ENCODE measurements at places on chromosomes 2 and 18. TPM values are rescaled to one million over a fixed set of nuclear protein-coding genes. Genes with fewer than 3 reads are reported as not detected.

GRCh38 chr18:48946329-48946835, 4.4 kb downstream of the SMAD7 start:
- DNase-seq: no peak

DNA sequence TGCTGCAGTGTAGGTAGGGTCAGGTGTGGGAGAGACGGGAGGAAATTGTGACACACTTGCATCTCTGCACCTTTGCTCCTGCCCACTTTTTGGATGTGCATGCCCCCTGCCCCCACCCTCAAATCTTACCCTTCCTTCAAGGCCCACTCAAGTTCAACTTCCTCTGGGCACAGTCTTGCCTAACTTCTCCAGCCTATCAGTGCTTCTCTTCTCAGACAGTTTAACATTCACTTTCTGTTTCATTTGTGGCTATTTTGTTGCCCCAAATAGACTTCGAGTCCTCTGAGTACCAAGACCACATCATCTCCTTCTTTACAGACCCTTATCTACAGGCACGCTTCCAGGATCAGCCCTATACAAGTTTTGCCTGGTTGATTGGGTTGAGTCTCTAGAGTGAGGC, 2.7 kb downstream of the ST8SIA5 start:
- no peak for DNase-seq

DNA sequence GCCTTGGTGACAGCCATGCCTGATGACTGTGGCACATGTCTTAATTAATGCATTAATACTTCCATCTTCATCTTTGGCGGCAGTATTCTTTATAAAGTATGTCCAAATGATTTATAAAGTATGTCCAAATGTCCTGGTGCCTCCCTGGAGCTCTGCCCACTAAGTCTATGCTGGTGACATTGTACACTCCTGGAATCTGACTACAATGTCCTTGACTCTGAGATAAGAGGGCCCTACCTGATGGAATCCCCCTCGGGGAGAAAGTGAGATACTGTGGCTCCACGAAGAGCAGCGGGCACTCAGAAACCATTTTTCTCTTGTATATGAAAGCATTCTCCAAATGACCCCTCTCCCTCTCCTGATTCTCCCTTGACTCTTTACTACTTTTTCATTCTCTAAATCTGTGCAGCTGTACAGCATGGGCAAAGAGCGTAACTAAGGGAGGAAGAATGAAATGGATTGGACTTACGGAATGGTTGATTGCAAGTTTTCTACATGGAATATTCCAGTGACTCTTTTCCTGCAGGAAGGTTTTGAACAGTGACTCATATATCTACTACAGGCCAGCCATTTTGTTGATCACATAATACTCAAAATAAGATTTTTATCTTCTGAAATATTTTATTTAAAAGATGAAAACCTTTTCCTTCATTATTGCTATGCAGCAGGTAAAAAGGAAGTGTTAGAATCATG, 17.3 kb downstream of the RAB12 start:
- DNase-seq: peak; percentile 41

GRCh38 chr18:6341709-6342108, 73.0 kb downstream of the L3MBTL4 start:
- DNase-seq: no peak

- no peak for DNase-seq
Measured at GRCh38 chr2:69452687-69453086, 15.5 kb upstream of the NFU1 start.

GRCh38 chr2:101559551-101559950, 84.6 kb upstream of the RFX8 start:
- peak; percentile 69 for DNase-seq

GRCh38 chr2:208361077-208361441, 45.5 kb upstream of the PTH2R start:
- no peak for DNase-seq

- DNase-seq: no peak
Measured at GRCh38 chr2:122366969-122367645, 611.7 kb downstream of the TSN start.

DNA sequence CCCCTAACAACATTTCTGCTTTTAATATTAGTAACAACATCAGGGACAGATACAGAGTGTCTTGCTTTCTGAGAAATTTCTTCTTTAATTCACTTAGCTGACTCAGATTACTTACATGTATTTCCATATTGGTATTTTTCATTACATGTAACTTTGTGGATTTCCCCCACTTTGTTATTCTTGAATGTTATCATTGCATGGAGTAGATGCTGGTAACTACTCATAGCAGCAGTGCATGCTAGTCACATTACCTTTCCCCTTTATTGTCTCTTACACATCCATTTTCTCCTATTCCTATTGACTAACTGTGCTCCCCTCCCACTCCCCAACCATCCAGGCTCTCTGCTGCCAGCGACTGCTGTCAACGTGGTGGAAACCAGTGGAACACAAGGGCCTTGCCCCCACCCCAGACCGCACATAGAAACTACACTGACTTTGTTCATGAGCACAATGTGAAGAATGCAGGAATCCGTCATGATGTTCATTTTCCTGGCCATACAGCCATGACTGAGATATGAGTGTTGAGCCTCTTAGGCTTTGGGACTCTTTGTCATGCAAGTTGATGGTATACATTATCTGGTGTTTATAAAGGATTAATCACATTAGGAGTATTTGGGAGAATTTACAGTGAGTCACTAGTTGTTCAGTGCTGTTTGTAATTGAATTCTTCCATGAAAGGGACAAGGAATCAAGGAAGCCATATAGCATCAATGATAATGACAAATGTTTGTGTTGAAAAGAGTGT, 91.0 kb downstream of the EPB41L5 start:
- DNase-seq: no peak

- DNase-seq: no peak
Measured at GRCh38 chr2:218010984-218011652, 8.3 kb upstream of the TNS1 start.

- no peak for DNase-seq
Measured at GRCh38 chr2:1995987-1996386, 251.7 kb upstream of the PXDN start.

DNA sequence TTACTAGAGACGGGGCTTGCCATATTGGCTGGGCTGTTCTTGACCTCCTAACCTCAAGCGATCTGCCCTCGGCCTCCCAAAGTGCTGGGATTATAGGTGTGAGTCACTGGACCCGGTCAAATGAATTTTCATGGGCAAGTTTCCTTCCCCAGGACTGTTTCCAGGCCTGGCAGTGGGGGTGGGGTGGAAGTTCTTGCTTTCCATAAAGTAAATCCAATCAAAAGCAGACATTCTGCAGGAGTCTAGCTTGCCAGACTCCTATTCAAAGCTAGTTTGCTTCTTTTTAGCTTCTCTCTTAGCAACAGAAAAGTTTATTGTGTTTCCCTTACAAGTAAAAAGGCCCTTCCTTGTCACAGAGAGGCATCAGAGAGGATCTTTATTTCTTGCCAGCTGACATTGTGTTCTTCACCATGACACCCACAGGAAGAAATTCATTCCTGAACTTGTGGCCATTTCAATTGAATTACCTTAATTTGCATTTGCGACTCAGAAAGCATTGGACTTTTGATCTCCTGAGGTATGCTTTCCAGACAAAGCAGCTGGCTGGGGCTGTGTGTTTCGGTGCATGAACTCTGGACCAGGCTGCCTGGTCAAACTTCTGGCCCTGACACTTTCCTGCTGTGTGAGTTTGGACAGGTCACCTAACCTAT, 37.9 kb downstream of the LYPD1 start:
- DNase-seq: no peak

GRCh38 chr2:236844711-236845110, 241.0 kb upstream of the COPS8 start:
- DNase-seq: no peak

- DNase-seq: no peak
Measured at GRCh38 chr2:17664534-17664933, 89.1 kb downstream of the SMC6 start.

DNA sequence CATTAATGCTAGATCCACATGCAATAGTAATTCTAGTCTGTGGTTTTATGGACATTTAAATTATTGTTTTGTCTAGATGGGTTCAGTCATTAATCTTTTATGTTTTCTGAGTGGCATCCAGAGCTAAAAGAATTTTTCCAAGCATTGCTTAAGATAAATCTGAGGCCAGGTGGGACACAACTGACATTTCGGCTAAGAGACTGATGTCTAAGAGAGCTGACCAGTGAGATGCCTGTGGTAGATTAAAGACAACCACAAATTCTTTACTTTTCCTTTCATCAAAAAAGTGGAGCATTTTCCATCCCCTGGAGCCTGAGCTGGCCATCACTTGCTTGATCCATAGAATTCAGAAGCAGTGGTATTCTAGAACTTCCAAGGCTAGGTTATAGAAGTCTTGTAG, 182.2 kb downstream of the NRP2 start:
- DNase-seq: no peak

GRCh38 chr2:173264603-173265366, 89.9 kb upstream of the CDCA7 start:
- DNase-seq: no peak

DNA sequence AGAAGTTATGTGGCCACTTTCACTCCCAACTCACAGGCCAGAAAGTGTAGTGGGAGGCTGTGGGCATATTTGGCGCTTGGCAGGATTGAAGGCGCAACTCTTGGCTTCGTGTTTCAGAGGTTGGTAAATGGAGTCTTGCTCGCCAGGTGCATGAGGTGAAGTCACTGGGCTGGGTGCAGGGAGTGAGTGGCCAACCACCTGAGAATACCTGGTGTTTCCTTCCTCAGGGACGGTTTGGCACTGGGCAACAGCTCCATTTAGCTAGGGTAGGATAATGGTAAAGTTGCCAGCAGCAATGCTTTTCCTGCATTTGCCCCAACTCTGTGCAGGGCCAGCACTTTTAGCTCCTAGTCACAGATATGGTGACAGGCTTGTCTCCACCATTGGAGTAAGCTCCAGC, 115.9 kb downstream of the AGAP1 start:
- no peak for DNase-seq

- no peak for DNase-seq
Measured at GRCh38 chr2:120883607-120884440, 148.2 kb downstream of the GLI2 start.

- no peak for DNase-seq
Measured at GRCh38 chr2:157363612-157364101, 38.0 kb upstream of the ERMN start.

DNA sequence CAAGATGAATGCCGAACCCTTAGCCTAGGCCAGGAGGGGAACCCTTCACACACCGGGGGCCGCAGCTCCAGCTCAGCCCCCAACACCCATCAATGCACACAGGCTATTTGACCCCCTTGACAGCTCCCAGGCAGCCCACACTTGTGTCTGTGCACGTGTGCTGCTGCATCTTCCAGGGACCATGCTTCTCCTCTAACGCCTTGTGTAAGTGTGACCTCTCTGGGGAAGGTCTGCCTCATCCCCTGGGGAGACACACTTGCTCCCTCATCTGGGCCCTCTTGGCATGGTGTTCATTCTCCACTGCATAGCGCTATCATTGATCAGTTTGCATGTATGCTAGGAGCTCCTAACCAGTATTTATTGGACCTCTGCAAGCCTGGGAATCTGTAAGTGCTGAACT, 120.0 kb upstream of the FHL2 start:
- no peak for DNase-seq

DNA sequence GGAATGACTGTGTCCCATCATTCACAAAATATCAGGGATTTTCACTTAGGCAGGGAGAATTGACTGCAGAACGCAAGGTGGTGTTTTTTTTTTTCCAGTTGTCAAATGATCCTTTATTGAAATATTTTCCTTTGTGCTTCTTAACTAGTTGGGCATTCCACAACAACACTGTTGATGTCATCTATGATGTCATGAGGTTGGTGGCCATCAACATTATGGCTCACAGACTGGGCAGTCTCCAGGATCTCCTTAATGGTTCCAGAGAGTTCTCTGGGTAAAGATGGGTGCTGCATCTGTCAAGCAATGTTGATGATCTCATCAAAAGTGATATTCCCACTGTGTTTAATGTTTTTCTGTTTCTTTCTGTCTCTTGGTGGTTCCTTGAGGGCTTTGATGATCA, 31.8 kb upstream of the PLEKHM3 start:
- no peak for DNase-seq

GRCh38 chr18:71529703-71530303, 1014.3 kb downstream of the CBLN2 start:
- no peak for DNase-seq

- no peak for DNase-seq
Measured at GRCh38 chr2:128531856-128532255, 213.2 kb upstream of the HS6ST1 start.

GRCh38 chr2:195836002-195836401, 179.0 kb downstream of the SLC39A10 start:
- DNase-seq: no peak

SPATA3 gene
- not detected for total RNA-seq

CCBE1 gene
- total RNA-seq: 2.4 TPM

HOXD12 gene
- total RNA-seq: not detected

CNTNAP5 gene
- total RNA-seq: not detected

CIAO1 gene
- total RNA-seq: 96.7 TPM

OTOF gene
- 0.26 TPM for total RNA-seq

PTPRN gene
- total RNA-seq: not detected

FOXI3 gene
- total RNA-seq: not detected

FTCDNL1 gene
- total RNA-seq: 0.73 TPM

ABCB11 gene
- 0.74 TPM for total RNA-seq

ONECUT2 gene
- under 0.01 TPM for total RNA-seq

FZD7 gene
- total RNA-seq: 0.35 TPM

CGREF1 gene
- 1.7 TPM for total RNA-seq

DHRS9 gene
- total RNA-seq: 0.40 TPM

LHCGR gene
- not detected for total RNA-seq

TEKT4 gene
- not detected for total RNA-seq

VIT gene
- 0.46 TPM for total RNA-seq

EGR4 gene
- total RNA-seq: not detected

BOLL gene
- not detected for total RNA-seq

USP40 gene
- total RNA-seq: 21.7 TPM

Data from pulmonary artery endothelial cell (primary cell).